Stimulated activated CD4-positive, alpha-beta T cell treated with anti-CD3 and anti-CD28 coated beads, Interleukin-15, amount 100 ng/mL, for 48 hours (primary cell): ENCODE measurements at places on chromosomes 1 and 21.

DNA sequence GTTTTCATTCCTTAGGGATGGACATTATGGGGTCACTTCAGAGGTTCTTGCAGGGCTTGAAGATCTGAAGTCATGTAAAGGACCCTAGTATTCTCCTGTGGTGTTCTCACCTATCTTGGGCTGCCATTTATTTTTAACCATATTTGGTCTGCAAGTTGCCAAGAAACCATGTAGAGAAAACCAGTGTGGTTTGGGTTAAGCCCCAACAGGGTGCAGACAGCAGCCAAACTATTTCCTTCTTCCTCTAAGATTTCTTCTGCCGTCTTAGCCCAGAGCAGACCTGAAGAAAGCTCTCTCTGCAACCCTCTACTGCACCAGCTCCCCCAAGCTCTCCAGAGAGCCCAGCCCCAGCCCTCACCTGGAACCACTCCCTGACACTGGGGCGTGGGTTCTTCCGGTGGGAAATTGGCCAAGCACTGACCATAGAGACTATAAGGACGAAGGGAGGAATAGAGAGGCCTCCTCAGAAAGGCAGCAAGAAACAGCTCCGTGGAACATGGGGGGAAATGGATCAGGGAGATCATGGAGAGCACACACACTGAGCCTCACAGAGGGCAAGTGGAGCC, 136.6 kb downstream of the SYF2 start:
- no peak for DNase-seq

GRCh38 chr1:35573198-35574124, at the start of gene TFAP2E:
Gene TFAP2E (plus strand): TSS chr1:35573314. CDS start chr1:35573578, 264 bp downstream.
- DNase-seq, result no peak

GRCh38 chr1:16090076-16090826, 16.8 kb upstream of the FAM131C start:
- no peak for DNase-seq

DNA sequence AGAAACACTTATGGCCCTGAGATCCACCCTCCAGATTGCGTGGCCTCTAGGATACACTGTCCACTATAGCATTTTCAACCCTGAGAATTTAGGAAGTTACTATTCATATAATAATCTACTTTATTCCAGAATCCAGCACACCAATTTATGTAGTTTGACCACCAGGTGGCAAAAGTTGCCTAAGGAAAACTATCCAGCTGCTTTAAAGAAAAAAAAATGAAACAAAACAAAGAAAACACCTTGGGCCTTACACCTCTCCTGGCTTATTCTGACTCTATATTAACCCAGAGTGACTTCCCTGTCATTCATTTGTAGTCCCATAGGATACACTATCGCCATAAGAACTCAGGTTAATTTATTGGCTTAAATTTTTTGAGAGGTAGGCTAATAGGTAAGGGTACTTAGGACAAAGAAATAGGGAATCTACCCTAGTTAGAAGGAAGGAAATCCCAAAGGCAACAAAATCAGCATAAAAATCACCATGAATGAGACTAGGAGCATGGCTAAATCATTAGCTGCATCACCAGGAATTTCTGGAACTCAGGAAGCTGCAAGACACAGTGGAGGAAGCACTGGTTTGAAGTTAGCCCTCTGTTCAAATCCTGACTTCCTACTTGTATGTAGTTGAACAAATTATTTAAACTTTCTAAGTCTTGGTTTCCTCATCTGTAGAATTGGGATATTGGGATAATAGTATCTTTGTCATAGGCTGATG, 107.5 kb downstream of the SPAG17 start:
- DNase-seq, result no peak

DNA sequence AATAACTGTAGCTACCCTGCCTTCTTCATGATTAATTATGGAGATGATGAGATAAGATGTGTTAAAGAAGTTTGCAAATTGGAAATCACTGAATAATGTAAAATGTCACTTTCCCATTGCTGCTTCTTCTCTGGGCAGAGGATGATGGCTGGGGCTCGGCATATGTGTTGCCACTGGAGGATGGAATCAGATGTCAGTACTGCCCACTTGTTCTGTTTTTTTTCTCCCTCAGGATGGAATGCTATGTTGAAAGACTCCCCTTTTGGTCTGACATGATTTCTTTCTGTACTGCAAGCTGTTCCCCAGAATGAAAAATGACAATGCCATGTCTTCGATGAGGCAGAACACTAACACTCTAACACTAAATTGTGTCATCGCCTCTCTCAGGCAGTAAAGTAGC, 373.9 kb upstream of the SPAG17 start:
- DNase-seq, result no peak

GRCh38 chr1:12276225-12276624, 46.4 kb downstream of the VPS13D start:
- no peak for DNase-seq

DNA sequence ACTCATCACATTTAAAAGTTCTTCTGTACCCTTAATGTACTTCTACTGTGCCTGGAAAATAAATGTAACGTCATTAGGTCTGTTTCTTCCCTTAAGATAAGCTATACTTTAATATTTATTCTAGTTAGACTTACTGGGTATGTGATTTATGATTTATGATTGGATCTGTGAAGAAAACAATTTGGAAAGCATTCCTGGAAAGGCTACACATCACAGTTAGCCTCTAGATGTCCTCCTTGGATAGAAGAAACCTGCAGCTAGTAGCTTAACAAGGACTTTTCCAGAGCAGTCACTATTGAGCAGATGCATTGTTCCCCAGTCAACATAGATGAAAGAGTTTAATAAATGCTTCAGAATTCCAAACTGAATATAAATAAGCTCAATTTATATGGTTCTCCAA, 22.2 kb upstream of the ABL2 start:
- no peak for DNase-seq

DNA sequence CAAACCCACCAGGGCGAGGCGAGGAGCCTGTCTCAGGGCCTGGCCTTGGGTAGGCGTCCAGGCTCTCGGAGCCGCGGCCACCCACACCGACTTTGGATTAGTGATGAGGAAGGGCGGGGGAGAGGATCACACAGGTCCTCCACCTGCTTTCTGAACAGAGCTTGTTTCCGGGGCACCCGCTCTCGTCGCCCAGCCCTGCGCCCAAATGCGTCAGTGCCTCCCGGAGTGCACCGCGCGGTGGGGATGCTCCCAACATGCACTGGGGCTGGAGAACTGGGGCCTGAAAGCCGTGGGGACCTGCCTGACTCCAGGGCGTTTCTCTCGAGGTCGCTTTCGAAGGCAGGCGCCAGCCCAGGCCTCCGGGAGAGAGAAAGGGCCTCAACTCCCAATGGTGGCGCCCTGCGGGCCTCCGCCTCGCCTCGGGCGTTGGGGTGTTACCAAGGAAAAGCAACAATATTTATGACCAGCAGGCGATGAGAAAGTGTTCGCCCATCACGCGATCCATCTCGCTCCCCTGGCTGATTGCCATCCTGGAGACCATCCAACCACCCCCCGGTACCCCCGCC, 8.9 kb upstream of the LHX8 start:
- DNase-seq, result no peak

DNA sequence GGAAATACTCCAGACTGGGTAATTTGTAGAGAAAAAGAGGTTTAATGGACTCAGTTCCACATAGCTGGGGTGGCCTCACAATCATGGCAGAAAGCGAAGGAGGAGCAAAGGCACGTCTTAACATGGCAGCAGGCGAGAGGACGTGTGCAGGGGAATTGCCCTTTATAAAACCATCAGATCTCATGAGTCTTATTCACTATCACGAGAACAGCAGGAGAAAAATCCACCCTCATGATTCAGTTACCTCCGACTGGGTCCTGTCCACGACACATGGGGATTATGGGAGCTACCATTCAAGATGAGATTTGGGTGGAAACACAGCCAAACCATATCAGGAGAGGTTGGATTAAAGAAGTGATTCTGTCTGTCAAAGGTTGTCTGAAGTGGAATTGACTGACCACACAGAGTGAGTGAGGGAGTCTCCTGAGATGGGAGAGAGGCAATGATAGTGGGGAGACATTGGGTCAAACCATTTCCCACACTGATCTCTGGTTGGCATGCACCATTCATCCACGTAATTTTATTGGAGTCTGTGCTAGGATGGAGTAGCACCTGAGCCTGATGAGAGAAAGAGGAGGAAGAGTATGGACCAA, 58.3 kb upstream of the VAMP3 start:
- no peak for DNase-seq

DNA sequence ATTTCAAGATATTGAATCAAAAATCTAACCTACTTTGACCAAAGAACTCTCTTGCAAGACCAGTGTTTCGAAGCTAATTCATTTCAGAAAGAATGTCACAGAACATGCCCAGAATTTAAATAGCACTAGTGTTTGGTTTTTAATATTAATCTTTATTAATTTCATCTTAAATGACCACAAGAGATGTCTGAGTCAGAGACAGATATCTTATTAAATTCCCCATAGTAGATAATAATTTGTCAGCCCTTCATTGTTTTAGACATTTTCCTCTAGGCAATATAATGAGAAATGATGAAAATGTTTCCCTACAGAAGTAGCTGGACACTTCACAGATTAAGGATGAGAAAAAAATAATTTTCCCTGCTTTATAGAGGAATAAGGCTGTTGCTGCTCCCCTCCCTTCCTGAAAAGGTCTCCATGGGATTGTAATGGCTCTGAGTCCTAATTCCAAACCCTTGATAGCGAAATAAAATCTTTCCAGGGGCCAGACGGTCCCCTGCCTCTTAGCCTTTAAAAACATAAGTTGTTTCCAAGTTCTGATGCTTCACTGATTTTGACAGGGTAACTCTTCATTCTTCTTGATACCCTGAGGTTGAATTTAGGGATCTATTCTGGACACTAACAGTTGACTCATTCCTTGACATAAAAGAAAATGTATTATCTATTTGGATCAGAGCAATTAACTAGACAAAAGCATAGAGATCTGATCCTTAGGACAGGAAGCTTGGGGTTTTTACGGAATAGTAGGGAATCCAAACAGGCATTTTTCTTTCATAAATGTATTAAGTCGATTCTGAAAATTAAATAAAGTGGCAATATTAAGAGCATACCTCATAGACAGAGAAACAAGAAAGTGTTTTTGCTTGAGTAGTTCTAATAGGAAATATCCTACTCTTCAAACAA, 820.8 kb downstream of the BRINP3 start:
- no peak for DNase-seq

GRCh38 chr1:40360631-40361030, 12.9 kb upstream of the SMAP2 start:
- DNase-seq, result no peak

GRCh38 chr1:204274446-204274845, 60.7 kb upstream of the GOLT1A start:
- DNase-seq, result no peak

DNA sequence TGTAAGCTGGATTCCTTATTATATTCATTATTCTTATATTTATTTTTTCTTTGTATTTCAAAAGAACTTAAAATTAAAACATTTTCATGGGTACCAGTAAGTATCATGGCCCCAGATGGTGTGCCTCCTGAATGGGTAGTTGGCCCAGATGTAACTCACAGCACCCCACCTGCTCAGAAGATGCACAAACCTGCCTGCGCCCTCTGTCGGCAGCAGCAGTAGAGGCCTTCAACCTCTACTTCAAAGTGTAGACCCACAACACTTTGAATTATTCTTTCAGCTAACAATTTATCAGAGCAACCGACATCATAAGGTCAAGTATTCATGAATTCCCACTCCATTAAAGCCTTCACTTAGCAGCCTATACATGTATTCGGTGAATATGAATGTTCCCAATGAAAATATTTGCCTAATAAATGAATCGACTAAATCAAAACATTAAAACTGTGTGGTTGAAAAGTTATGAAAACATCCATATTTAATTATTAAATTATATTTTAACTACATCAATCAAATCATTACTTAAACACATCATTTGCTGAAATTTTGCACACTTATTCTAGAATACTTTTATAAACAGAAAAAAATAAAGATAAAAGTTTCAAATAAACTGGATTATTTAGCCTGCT, 25.4 kb downstream of the PIGM start:
- peak; percentile 33 for DNase-seq

GRCh38 chr1:59494145-59494833, 197.4 kb downstream of the FGGY start:
- DNase-seq, result no peak

- DNase-seq, result no peak
These were observed 71.2 kb downstream of the GPR161 start for GRCh38 chr1:168065506-168065905.

DNA sequence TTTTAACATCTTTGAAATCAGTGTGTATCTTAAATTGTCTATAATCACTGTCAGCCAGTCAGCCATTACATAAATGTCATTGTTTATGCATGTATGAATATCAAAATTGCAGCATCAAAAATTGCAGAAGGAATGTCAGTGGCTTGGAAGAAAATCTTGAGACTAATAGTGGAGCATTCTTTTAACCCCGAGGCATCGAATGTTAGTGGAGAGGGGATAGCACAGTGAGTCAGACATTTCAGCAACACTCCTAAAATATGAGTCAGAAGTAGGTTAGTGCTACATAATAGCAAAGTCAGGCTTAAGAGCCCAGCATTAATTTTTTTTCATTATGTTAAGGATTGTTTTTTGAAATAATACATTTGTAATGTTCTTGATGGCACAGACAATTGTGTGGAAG, 45.5 kb downstream of the SNRPE start:
- DNase-seq, result no peak

DNA sequence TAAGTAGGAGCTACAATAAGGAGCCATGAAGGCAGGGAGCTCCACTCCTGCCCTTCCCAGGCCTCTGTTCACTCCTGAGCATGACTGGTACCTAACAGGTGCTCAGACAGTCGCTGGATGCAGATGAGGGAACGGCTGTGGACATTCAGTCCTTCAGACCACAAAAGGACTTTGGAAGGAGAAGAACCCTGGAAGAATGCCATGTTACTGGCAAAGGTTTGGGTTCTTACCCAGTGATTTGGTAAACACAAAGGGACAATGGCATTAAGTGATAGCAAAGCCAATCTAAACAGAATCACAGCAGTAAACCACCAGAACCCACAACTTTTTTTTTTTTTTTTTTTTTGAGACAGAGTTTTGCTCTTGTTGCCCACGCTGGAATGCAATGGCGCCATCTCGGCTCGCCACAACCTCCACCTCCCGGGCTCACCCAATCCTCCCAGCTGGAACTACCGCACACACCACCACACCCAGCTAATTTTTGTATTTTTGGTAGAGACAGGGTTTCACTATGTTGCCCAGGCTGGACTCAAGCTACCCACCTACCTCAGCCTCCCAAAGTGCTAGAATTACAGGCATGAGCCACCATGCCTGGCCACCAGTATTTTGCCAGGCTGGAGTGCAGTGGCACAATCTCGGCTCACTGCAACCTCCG, 7.5 kb upstream of the CBR3 start:
- no peak for DNase-seq

- no peak for DNase-seq
These were observed 221.2 kb downstream of the CACNA1E start for GRCh38 chr1:181704546-181704945.
